Fibroblast of skin of left quadriceps (primary cell): ENCODE measurements at places on chromosomes 16 and 17.

- DNase-seq, result peak; percentile 36
These were observed 5.1 kb upstream of the GGT6 start for GRCh38 chr17:4565209-4566141.

- no peak for DNase-seq
These were observed 22.3 kb downstream of the RHBDL3 start for GRCh38 chr17:32287804-32288511.

- DNase-seq, result peak; percentile 4
These were observed 744 bp upstream of the GGNBP2 start for GRCh38 chr17:36544044-36544306.

DNA sequence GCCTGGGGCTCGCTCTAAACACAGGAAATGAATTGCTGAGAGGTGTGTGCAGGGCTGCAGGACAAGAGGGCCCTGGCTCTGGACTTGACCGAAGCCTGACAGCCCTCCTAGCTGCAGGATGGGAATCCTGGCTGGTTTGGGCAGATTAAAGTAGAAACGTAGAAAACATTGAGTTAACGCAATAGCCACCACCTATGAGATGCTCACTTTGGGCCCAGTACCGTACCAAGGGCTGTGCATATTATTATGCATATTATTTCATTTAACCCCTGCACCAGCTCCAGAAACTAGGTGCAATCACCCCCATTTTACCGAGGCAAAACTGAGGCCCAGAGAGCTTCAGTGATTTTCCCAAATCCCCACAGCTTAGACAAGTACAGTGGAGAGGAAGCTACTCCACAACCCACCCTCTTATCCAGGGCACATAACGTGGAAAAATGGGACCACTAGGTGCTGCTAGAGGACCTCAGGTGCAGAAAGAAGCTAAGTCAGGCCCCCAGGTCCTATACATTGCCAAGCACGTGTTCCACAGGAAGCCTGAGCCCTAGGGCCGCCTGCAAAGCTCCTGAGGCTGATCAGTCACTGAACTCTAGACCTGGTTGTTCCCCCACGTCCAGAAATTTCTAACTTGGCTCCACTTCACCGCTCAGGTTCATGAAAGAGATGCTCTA is 79.2 kb downstream of the MYH11 start:
- peak; percentile 17 for DNase-seq

GRCh38 chr17:73679476-73679875 is 35.2 kb upstream of the SDK2 start:
- no peak for DNase-seq

DNA sequence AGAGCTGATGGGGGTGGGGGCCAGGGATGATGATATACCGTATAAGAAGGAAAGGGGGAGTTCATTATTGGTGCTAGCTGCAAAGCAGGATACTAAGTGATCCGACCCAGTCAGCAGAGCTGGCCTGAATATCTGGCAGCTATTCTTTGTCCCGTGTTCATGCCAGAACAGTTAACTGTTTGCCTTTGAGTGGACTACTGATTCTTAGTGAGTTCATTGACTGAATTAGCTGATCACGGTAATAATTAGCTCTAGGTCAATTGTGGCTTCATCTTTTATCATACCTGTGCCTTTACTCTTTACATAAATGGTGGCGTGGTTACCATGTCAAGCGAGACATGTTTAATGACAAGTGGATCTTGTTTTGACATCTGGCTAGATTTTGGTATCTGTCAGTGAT is 5.3 kb downstream of the KPNB1 start:
- no peak for DNase-seq

DNA sequence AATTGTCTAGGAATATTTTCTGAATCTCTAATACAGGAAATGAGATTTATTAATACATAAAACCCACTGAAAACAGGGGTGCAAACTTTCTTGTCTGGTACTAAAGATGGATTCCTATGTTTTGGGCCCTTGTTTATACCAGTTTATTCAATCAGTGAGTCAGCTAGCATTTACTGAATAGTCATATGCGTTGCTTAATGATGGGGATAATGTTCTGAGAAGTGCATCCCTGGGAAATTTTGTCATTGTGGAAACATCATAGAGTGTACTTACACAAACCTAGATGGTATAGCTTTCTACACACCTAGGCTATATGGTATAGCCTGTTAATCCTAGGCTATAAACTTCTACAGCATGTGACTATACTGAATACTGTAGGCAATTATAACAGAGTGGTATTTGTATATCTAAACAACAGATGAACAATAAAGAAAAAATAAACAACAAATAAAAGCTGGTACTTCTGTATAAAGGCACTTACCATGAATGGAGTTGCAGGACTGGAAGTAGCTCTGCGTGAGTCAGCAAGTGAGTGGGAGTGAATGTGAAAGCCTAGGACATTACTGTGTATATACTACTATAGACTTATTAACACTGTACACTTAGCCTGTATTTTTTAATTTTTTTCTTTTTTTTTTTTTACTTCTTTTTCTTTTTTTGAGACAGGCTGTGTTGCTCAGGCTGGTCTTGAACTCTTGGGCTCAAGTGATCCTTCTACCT is 63.7 kb downstream of the SIAH1 start:
- no peak for DNase-seq

GRCh38 chr17:7295230-7296180 is 1.1 kb upstream of the YBX2 start:
- DNase-seq, result no peak

GRCh38 chr17:69909389-69909788 is 165.6 kb upstream of the KCNJ16 start:
- no peak for DNase-seq
